ENCODE measurements at places on chromosomes 4 and X. TPM values are rescaled to one million over a fixed set of nuclear protein-coding genes. Genes with fewer than 3 reads are reported as not detected.

DNA sequence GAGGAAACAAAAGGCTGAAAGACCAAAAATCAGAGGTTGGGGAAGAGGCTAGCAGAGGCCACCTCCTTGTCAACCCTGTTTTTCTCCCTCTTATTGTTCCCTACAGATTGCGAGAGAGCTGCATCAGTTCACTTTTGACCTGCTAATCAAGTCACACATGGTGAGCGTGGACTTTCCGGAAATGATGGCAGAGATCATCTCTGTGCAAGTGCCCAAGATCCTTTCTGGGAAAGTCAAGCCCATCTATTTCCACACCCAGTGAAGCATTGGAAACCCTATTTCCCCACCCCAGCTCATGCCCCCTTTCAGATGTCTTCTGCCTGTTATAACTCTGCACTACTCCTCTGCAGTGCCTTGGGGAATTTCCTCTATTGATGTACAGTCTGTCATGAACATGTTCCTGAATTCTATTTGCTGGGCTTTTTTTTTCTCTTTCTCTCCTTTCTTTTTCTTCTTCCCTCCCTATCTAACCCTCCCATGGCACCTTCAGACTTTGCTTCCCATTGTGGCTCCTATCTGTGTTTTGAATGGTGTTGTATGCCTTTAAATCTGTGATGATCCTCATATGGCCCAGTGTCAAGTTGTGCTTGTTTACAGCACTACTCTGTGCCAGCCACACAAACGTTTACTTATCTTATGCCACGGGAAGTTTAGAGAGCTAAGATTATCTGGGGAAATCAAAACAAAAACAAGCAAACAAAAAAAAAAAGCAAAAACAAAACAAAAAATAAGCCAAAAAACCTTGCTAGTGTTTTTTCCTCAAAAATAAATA is 179.9 kb downstream of the AR start:
- DNase-seq, result no peak
- H3K4me3 ChIP-seq, result no peak overlapping the region
- H3K4me1 ChIP-seq, result no peaks in the 10 kb centered on the region
- no peak overlapping the region for H3K27ac ChIP-seq
- H3K36me3 ChIP-seq, result peaks cover 34% of the 10 kb centered on the region

ABCD1 gene
- 10.2 TPM for total RNA-seq

ZNF827 gene
- 29.4 TPM for total RNA-seq

DNA sequence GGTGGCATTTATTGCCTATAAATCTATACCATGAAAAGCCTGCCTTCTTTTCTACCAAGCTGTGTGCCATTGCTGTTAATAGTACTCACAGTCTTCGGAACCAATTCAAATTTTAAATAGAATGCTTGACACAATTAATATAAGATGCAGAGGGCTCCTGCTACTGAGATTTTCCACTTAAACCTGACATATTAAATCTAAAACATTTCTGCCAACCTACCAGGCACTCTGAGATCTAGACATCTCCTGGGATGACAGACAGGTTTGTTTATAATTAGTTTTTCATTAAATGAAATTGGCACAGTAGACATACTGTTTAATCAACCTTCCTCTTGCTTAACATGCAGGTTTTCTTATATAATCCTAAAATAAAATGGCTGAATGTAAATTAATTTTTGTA is 117.3 kb upstream of the CBR4 start:
- H3K4me1 ChIP-seq, result no peaks in the 10 kb centered on the region
- no peak overlapping the region for H3K4me3 ChIP-seq
- peaks cover 6% of the 10 kb centered on the region for H3K36me3 ChIP-seq
- no peaks in the 10 kb centered on the region for H3K27me3 ChIP-seq
- no peak overlapping the region for H3K27ac ChIP-seq
- DNase-seq, result no peak

- DNase-seq, result no peak
- peak overlapping the region; percentile 69 for H3K4me3 ChIP-seq
- H3K27me3 ChIP-seq, result no peaks in the 10 kb centered on the region
Measured at GRCh38 chr4:25860586-25861279, 2.1 kb downstream of the SEL1L3 start.

FAM53A gene
- total RNA-seq, result 2.4 TPM

- H3K27me3 ChIP-seq, result no peaks in the 10 kb centered on the region
- H3K4me3 ChIP-seq, result no peak overlapping the region
- no peaks in the 10 kb centered on the region for H3K36me3 ChIP-seq
- no peaks in the 10 kb centered on the region for H3K4me1 ChIP-seq
- DNase-seq, result no peak
Measured at GRCh38 chr4:110004556-110004955, 91.9 kb downstream of the EGF start.

DNA sequence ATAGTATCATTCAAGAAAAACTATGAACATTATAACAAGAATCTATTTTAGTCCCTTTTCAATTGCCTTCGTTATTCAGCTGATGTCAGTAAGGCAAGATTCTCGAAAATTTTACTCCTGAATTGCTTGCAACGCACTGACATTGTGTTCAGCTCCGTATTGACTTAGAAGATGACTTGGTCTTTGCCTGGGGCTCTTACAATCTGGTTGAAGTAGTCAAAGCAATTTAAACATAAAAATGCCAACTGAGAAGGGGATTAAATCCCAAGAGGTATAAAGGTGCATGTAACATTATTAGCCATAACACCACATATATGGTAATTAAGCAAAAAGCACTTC is 507.1 kb downstream of the CENPC start:
- H3K36me3 ChIP-seq, result no peaks in the 10 kb centered on the region
- no peak overlapping the region for H3K27ac ChIP-seq
- no peak overlapping the region for H3K4me3 ChIP-seq
- no peaks in the 10 kb centered on the region for H3K4me1 ChIP-seq
- H3K27me3 ChIP-seq, result no peaks in the 10 kb centered on the region

GRCh38 chr4:29142708-29143107 is 1577.5 kb upstream of the PCDH7 start:
- no peak overlapping the region for H3K27ac ChIP-seq
- no peak for DNase-seq
- no peaks in the 10 kb centered on the region for H3K4me1 ChIP-seq
- no peaks in the 10 kb centered on the region for H3K36me3 ChIP-seq
- no peaks in the 10 kb centered on the region for H3K27me3 ChIP-seq
- H3K4me3 ChIP-seq, result no peak overlapping the region

- no peaks in the 10 kb centered on the region for H3K27me3 ChIP-seq
- no peak overlapping the region for H3K27ac ChIP-seq
- H3K4me1 ChIP-seq, result no peaks in the 10 kb centered on the region
- H3K4me3 ChIP-seq, result no peak overlapping the region
- DNase-seq, result no peak
- peaks cover 11% of the 10 kb centered on the region for H3K36me3 ChIP-seq
Measured at GRCh38 chrX:14232688-14233087, 203.0 kb upstream of the GEMIN8 start.

PAQR3 gene
- total RNA-seq, result 23.9 TPM

FAM156B gene
- total RNA-seq, result 13.7 TPM

- H3K4me3 ChIP-seq, result no peak overlapping the region
- no peak for DNase-seq
- no peaks in the 10 kb centered on the region for H3K4me1 ChIP-seq
- H3K27ac ChIP-seq, result no peak overlapping the region
- no peaks in the 10 kb centered on the region for H3K36me3 ChIP-seq
Measured at GRCh38 chr4:6538575-6538974, 36.4 kb upstream of the MAN2B2 start.

MAGEC3 gene
- not detected for total RNA-seq

ANK2 gene
- 30.5 TPM for total RNA-seq

DNA sequence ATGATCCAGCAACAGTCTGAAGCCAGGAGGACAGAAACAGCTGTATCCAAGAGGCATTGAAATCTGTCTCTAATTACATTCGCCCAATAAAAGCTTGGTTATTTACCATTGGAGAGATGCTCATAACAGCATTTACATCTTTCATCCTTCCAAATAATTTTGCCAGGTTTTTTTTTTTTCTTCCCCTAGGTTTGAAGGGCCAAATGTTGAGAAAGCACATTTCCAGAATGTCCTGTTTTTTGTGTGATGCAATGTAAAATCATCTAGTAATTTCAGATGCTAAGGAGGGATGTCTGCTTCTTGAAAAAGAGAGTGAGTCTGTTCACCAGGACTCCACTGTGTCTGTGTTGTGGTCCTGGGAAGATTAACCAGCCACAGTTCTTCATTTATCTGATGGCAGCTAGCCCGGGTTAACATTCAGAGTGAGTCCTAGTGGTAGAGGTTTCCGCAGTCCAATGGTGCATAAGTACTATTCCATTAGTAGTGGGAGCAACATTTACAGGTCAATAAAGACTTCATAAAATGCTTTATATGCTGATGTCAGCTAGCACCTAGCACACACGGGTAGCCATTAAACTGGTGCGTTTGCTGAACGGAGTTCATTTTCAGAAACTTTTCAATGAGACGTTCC is 406.8 kb downstream of the STIM2 start:
- H3K36me3 ChIP-seq, result no peaks in the 10 kb centered on the region
- DNase-seq, result no peak
- no peak overlapping the region for H3K4me3 ChIP-seq
- H3K27me3 ChIP-seq, result no peaks in the 10 kb centered on the region
- no peak overlapping the region for H3K27ac ChIP-seq

DNA sequence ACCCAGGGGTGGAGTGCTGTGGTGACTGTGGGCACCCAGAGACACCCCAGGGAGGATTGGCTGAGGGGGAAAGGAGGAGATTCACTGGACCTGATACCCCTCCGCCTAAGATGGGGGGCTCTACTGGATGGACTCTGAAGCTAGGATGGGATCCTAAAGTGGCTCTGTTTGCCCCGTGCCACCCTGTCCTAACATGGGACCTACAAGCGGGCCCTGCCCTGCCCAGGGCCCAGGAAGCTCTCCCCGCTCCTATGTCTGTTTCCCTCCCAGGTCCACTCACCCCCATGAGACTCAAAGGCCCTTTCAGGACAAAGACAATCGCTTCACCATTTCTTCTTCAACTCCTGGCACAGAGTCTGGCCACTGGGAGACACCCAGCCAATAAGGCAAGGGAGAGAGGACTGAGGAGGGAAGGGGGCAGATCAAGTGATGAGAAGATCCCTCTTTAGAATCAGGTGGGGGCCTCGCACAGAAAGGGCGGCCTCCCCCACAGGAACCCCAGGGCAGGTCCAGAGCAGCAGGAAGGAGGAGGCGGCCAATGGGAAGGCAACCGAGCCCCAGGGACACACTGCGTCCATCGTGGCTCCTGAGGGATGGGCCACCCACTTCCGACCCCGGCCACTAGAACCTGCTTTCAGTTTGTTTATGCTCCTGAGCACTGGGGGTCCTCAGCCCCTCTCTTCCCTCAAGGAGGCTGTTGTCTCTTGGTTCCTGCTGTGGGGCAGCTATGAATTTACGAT is 155.4 kb downstream of the AFAP1 start:
- no peak overlapping the region for H3K27ac ChIP-seq
- H3K4me3 ChIP-seq, result no peak overlapping the region
- peaks cover 13% of the 10 kb centered on the region for H3K36me3 ChIP-seq
- no peaks in the 10 kb centered on the region for H3K27me3 ChIP-seq
- DNase-seq, result no peak
- H3K4me1 ChIP-seq, result no peaks in the 10 kb centered on the region

DNA sequence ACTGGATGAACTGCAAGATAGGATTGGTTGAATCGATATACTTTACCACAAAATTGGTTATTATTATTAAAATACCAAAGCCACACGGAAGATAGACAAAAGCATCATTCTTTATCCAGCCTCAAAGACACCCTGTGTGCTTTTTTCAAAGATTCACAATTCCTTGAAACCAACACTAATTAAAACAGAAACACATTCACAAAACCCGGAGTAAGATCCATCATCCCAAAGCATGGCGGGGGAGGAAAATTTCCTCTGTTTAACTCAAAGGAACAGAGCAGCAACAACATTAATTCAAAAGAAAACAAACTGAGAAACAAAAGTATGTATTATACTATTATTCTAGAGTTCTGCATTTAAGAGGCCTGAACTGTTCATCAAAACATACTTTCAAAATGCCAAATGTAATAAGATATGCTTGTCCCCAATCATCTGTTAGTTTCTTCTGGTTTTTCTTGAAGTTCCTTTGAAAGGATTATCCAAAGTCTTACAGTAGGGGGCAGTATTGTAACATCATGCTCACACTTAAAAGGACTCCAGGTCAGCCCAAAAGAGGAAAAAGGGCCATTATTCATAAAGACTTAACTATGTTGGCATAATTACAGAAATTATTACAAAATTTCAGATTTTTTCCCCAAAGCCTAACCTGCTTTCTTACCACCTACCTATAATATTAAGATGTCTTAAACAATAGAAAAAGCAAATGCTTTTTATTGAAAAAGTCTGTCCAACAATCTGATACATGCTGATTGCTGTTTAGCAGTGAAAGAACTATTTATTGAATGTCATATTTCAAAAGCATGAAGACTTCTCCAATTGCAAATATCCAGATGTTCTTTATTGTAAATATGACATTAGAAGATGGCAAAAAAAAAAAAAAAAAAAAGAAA is 168.7 kb downstream of the SCFD2 start:
- H3K36me3 ChIP-seq, result no peaks in the 10 kb centered on the region
- H3K4me1 ChIP-seq, result no peaks in the 10 kb centered on the region
- H3K4me3 ChIP-seq, result no peak overlapping the region
- no peak for DNase-seq

USP17L15 gene
- not detected for total RNA-seq

CFP gene
- 2.8 TPM for total RNA-seq

GRCh38 chrX:33082371-33082770 is 129.0 kb downstream of the DMD start:
- H3K4me1 ChIP-seq, result no peaks in the 10 kb centered on the region
- H3K4me3 ChIP-seq, result no peak overlapping the region
- no peaks in the 10 kb centered on the region for H3K27me3 ChIP-seq
- H3K36me3 ChIP-seq, result peaks cover 15% of the 10 kb centered on the region

DNA sequence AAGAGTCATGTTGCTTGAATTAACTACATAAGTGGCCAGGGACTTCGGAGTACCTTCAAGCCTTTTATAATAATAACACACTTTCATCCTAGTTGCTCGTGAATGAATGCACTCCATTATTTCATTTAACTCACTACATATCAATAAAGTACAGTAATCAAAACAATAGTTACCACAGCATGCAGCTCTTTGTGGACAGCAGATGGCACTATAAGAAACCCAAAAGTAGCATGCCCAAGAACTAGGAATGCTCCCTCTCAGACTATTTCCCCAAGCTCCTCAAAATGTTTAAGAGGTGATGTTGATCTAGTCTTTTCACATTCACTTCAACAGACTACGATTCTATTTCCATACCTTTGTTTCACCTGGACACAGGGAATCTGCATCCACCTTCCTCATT is 500.8 kb upstream of the DIAPH2 start:
- H3K4me3 ChIP-seq, result no peak overlapping the region
- H3K4me1 ChIP-seq, result peaks cover 2% of the 10 kb centered on the region
- no peaks in the 10 kb centered on the region for H3K27me3 ChIP-seq
- DNase-seq, result no peak

DNA sequence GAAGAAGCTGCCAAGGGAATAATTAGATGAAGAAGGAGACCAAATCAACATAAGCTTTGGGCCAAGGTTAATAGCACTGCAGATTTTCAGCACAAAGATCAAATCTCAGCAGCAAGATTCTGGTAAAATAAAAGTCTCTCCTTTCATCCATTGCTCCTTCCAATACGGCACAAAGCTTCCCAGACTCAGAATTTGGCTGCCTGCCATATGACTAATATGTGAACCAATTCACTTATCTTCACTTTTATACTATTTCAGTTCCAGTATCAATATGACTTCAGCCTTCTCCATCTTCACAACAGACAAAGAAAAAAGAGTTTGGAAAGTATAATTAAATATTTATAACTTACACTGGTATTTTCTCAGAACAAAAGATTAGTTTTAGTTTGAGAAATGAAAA is 978.3 kb upstream of the GRID2 start:
- peaks cover 34% of the 10 kb centered on the region for H3K36me3 ChIP-seq
- H3K4me3 ChIP-seq, result no peak overlapping the region
- no peak for DNase-seq

RIBC1 gene
- 1.2 TPM for total RNA-seq

GRCh38 chr4:187558391-187558790 is 437.2 kb upstream of the ZFP42 start:
- no peak overlapping the region for H3K4me3 ChIP-seq
- DNase-seq, result no peak
- no peaks in the 10 kb centered on the region for H3K4me1 ChIP-seq
